NCI-H226 (cell line): ENCODE measurements at places on chromosomes 4 and X.

- DNase-seq = no peak
Measured at GRCh38 chrX:51494409-51494808, 2.0 kb downstream of the NUDT11 start.

DNA sequence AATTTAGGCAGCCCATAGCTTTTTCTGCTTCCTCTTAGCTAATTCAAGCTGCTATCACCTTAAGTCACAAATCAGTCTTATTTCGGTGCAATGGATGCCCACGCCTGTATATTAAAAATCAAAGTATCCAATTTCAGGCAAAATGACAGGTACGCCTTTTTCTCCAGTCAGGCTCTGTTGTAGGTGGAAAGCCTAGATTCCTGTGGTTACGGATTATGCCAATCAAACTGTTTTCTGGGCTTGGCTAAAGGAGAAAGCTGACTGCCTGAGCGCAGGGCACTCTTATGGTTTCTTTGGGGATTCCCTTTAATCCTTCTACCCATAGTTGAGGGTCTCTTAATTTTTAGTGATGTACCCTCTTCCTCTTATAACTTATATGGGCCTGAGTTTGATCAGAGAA is 550.5 kb downstream of the PDHA2 start:
- no peak for DNase-seq

GRCh38 chrX:112774651-112775293 is 65.9 kb downstream of the AMOT start:
- DNase-seq = no peak

DNA sequence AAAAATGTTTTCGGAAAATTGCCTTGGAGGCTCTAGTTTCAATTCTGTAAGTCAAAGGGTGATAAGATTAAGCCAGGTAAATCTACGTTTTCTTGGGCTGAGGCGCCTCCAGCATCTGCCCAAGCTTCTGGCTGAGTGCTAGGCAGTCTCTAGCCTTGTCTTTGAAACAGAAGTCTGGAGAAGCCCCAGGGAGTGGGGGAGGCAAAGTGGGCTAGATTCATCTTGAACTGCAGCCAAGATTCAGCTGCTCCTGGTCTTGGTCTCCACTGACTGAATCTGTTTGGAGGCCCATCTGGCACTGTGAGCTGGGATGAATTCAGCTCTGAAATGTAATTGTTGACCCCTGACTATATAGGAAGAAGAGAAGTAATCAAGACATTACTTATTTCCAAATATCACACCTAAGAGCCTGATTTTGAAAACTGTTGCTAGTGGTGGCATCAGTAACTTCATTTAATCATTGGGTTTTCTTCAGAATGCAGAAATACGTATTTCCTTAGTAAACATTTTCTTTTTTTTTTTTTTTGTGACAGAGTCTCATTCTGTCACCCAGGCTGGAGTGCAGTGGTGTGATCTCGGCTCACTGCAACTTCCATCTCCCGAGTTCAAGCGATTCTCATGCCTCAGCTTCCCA is 187.3 kb upstream of the LEF1 start:
- no peak for DNase-seq

DNA sequence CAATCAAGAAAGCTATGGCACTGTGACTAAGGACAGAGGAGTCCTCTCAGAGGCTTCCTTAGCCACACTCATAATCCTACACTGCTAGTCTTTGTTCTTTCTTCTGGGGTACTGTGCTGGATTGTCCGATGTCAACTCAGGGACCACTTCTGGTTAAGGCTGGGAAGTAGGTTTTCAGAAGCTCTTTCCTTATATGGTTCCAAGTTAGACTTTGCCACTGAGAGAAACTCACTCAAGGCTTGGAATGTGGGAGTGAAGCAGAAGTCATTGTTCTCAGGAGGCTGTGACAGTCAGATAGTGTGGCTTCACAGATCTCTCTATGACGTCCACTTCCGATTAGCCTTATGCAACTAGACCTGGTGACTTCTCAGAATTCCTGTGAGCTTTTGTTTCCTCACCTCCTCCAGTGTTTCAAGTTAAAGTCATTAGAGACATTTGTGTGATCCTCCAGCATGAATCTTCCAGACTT is 317.3 kb upstream of the F9 start:
- no peak for DNase-seq

GRCh38 chrX:117765211-117765610 is 351.4 kb downstream of the KLHL13 start:
- DNase-seq = no peak

GRCh38 chrX:117093319-117093718 is 630.5 kb upstream of the CT83 start:
- no peak for DNase-seq

- DNase-seq = peak; percentile 75
Measured at GRCh38 chr4:115249808-115250207, 136.4 kb upstream of the NDST4 start.

DNA sequence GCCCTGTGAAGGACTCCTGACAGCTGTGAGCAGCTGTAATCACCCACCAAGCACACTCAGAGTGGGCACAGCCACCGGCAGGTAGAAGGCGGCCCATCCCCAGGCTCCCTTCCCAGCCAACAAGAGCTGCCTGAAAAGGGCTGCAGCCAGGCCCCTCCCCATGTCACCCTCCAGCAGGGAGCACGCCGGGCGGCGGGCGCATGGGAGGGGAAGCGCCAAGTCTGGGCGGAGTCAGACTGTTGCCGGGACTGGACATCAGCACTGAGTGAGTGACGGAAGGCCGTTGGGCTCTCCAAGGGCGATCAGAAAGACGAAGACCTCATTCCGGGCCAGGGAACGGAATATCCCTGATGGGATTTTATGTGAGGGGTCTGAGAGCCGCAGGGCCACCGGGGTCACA is 82.1 kb downstream of the PPP2R2C start:
- no peak for DNase-seq

- no peak for DNase-seq
Measured at GRCh38 chr4:48683784-48684666, 96.1 kb downstream of the FRYL start.
